Retina (tissue), 1 donor: ENCODE measurements at places on chromosomes 4 and X.

DNA sequence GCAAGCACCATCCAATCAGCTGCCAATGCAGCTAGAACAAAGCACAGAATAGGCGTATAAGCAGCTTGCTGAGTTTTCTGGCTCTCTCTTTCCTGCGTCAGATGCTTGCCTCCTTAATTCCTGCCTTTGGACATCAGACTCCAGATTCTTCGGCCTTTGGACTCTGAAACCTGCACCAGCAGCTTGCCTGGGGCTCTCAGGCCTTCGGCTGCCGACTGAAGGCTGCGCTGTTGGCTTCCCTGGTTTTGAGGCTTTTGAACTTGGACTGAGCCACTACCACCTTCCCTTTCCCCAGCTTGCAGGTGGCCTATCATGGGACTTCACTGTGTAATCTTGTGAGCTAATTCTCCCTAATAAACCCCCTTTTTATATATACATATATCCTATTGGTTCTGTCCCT is 6.1 kb downstream of the TMEM192 start:
- DNase-seq: no peak

DNA sequence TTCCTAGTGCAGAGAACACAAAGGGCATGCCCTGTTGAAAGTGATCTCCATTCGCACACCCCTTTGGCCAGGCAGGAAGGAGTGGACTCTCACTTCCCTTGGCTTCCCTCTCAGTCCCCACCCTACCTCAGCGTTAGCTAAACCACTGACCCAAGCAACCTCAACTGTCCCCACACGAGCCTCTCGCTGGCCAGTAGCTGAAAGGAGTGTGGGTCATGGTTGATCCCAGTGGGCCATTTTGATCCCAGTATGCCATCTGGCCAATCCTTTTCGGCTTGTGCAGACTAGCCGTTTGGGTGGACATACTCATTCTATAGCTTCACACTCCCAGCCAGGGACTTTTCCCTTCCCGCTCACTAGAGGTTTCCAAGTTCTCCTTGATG is 24.4 kb upstream of the BCORL1 start:
- DNase-seq: no peak

- no peak for DNase-seq
Observed at GRCh38 chr4:135325264-135325663, 1123.7 kb upstream of the PABPC4L start.

GRCh38 chrX:65300104-65300809 is 234.3 kb downstream of the LAS1L start:
- DNase-seq: no peak

DNA sequence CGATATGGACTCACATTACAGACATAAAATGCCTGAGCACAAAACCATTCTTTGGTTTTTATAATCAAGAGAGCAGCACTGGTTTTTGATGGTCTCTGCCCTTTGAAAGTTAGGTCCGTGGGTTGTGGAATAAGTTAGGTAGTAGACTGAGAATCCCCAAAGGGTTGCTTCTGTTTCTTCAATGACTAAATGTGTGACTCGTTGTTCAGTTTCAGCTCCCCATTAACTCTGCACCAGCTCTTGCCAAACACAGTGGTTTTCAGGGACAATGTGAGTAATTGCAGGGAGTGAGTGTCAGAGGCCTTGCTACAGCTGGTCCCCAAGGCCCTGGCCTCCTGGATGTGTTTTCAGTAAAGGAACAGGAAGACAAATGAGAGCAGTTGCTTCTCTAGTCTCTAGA is 24.8 kb downstream of the SMIM20 start:
- no peak for DNase-seq

GRCh38 chrX:131831185-131831520 is 191.9 kb upstream of the STK26 start:
- no peak for DNase-seq
